ENCODE measurements at places on chromosomes 5 and 9. TPM values are rescaled to one million over a fixed set of nuclear protein-coding genes. Genes with fewer than 3 reads are reported as not detected.
A peak's percentile ranks its signal among the peaks of the same experiment; 100 is the strongest.

DNA sequence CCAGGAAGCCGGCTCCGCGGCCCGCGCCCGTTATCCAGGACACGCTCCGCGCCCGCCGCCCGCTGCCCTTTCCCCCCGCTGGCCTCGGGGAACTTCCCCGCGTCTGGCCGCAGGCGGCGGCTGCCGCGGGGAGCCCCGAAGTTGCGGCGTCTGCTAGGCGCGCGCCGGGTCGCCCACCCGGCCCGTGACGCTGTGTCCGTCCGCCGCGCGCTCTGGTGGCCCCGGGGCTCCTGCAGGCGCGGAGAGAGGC lies 621 bp upstream of the GCNT4 start:
- no peak for DNase-seq

DNA sequence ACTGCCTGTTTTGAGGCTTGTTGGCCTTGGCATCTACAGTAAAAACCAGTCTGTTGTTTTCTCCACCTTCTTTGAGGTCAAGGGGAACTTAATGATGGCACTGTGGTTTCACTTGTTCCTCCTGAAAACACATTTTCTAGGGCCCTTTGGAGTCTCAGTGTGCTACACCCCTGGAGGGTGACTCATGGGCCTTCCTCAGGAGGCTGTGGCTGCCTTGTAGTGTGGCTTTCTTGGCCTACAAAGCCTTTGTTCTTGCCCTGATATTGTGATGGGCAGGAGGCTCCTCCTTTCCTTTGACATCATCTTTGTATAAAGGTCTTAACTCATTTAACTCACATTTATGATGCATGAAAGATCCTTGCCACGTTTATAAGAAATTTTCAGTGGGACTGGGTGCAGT lies 56.3 kb upstream of the GPBP1 start:
- DNase-seq: no peak

DNA sequence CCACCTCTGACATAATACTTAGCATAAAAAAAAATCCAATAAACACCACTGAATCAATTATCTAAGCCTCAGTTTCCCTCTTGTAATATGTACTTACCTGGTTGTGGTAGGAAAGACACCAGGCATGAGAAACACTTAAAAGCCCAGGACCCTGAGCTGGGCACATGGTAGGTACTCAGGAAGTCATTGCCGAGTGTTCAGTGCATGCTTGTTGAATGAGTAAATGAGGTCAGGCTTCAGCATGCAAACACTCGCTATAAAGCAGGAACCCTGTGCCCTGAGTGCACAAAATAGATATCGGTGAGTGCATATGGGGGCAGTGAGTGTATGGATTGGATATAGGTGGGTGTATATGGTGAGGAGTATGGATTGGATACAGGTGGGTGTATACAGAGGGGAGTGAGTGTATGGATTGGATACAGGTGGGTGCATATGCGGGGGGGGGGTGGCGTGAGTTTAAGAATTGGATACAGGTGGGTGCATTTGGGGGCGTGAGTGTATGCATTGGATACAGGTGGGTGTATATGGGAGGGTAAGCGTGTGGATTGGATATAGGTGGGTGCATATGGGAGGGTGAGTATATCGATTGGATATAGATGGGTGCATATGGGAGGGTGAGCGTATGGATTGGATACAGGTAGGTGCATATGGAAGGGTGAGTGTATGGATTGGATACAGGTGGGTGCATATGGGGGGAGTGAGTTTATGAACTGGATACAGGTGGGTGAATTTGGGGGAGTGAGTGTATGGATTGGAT lies 194.3 kb upstream of the MSX2 start:
- DNase-seq: no peak

Gene OSMR
- 18.3 TPM for total RNA-seq

DNA sequence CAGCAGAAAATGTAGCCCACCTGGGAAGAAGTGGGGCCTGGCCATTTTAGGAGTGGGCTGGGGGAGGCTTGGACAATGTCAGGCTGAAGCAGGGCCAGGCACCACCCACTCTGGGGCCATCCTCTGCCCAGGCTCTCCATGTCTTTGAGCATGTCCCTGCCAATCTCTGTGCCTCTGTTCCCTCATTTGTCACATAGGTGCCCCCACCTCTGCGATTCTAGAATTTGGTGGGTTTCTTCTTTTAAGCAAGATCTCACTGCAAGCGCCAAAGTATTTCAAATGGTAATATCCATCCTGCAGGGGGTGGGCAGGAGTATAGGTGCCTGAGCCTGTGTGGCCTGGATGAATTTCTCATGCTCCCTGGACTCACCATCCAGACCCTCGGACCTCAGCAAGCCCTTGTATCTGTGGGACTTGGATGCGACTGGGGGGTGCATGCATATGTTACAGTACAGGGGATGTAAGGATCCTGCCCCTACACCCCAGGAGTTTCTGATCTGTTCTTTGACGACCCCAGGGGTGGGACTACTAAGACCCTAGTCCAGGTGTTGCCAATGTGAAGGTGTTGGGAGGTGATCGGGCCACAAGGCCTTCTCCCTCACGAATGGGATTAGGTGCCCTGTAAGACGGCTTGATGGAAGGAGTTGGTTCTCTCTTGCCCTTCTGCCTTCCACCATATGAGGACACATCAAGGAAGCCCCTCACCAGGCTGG lies 4.3 kb downstream of the CD74 start:
- DNase-seq: no peak

Gene DBH
- 0.06 TPM for total RNA-seq

Gene ZBTB26
- 16.8 TPM for total RNA-seq

GRCh38 chr5:71757590-71758543 lies 38.8 kb downstream of the CARTPT start:
- DNase-seq: peak; percentile 85

DNA sequence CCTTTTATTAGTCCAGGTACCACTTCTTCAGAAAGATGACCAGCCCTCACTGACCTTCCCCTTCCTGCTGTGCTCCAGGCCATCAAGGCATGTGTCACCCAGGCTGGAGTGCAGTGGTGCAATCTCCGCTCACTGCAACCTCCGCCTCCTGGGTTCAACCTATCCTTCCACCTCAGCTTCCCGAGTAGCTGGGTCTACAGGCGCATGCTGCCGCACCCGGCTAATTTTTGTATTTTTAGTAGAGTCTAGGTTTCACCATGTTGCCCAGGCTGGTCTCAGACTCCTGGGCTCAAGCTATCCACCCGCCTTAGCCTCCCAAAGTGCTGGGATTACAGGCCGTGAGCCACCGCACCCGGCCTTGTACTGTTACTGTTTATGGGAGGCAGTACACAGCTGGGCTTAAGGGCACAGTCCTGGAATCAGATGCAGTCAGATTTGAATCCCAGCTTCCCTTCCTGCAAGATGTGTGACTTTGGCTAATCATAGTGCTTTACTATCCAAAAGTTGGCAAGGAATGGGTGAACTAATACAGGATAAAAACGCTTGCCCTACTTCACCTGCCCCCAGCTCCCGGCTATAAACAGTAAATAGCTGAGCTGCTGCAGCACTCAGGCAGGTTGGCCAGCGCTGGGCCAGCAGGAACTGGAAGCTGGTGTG lies 483 bp upstream of the EIF4EBP3 start:
- no peak for DNase-seq

DNA sequence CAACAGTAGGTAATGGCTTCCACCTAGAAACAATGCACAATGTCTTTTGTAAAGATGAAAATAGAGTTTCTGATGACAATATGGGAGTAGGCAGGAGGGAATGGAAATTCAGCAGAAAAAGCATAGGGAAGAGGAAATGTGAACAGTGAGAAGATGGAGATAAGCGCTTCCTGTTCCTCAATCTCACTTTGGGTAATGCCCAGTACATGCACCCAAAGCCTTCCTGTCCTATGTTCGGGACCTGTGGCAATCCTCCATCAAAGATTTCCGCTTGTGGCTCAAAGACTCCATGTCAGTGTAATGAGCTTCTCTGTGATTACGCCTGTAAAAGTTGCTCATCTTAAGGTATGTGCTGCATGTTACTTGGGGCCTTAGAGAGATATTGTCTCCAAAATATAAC lies 2.7 kb downstream of the UGT3A1 start:
- no peak for DNase-seq

Gene TMEFF1
- total RNA-seq: 8.7 TPM

Gene GABRA1
- total RNA-seq: 0.12 TPM

Gene CANX
- 351 TPM for total RNA-seq

GRCh38 chr9:120904061-120904977 lies 22.3 kb downstream of the TRAF1 start:
- DNase-seq: no peak

Gene N4BP3
- 3.6 TPM for total RNA-seq

DNA sequence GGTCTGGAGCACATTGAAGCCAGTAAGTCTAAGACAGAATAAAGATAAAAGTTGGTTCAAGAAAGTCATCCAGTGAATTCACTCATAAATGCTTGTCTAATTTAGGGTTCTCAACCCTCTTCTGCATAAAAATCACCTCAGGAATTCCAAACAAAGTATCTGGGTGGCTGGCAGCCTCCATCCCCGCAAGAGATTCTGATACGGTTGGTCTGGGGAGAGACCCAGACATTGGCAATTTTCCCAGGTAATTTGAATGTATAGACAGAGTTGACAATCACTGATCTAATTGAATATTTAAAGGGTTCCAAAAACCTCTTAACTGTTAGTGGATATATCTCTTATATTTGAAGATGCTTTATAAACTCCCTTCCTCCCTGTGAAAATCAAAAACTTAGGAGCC lies 14.9 kb downstream of the ADAMTSL1 start:
- DNase-seq: no peak

- DNase-seq: no peak
Measured at GRCh38 chr9:126205845-126206498, 120.7 kb upstream of the MVB12B start.

- no peak for DNase-seq
Measured at GRCh38 chr5:149264439-149265067, 7.1 kb upstream of the AFAP1L1 start.

- DNase-seq: peak; percentile 50
Measured at GRCh38 chr5:137470111-137470920, 28.8 kb downstream of the SPOCK1 start.

Gene C9orf78
- 56.3 TPM for total RNA-seq

Gene CNTNAP3B
- 40.8 TPM for total RNA-seq

DNA sequence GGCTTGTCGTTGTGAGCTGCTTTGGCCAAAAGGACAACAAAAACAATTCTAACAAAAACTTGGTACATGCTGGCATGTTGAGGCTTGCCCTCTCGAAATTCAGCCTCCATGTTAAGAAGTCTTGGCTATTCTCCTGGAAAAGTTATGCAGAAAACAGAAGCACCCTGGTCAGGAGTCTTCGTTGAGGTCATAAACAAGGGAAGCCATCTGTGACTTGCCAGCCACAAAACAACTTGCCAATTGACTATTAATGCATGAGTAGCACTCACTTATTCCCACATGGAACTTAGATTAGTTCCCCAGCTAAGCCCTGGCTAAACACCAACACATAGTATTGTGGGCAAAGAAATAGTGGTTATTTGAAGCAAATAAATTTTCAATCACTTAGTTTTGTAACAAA lies 521.0 kb upstream of the CHD1 start:
- DNase-seq: no peak

Gene PHF24
- total RNA-seq: 93.3 TPM

Gene CKMT2
- total RNA-seq: 25.4 TPM

DNA sequence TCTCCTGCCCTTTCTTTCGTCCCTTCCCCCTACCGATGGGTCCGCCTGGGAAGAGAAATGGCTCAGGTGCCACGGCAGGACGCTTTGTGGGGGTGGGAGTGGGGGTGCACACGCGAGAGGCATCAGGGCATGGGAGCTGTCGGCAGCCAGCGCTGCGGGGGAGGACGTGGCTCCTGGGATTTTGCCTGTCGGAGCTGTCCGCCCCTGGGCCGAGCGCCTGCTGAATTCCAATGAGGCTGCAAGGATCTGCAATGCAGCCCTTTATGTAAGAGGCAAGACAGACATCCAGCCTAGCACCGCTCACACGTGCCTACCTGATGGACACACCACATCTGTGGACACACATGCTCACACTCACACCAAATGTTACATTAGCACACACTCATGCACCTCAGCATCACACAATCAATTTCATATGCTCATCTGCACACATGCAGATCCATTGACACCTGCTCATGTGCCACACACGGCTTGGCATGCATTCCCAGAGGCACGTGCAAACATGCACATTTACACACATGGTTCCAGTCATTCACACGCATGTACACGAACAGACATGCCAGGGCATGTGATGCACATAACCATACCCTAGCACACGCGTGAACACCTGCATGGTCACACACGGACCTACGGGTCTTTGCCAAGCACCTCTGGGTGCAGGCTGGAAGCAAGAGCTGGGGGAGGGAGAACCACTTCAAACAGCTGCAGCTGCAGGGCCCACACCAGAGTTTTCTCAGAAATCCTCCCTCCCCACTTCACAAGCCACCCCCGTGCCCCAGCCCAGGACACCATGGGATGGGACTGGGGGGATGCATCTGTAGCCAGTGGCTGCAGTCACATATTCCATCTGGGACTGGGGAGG lies 1.4 kb downstream of the GRIN1 start:
- no peak for DNase-seq

- no peak for DNase-seq
Measured at GRCh38 chr5:170427672-170428236, 38.6 kb upstream of the KCNMB1 start.

Measured in testis (tissue), 5 donors.